ENCODE measurements at places on chromosomes 3 and 15.

DNA sequence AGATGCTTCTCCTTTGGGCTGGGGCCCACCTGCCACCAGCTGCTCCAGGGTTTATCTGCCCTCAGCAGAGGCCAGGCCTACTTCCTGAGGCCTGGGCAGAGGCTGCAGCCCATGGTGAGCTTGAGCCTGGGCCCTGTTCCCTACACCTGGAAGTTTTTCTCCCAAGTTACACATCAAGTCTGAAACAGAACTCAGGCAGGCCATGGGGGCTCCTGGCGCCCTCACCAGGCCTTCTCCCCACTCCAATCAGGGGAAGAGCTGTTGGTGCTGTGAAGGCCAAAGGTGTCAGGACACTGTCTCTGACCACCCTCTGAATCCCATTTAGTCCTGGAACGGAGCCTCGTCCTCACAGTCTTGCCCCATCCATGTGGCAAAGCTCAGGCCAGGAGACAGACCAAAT is 7.3 kb downstream of the VWA5B2 start:
- no peak overlapping the region for H3K27ac ChIP-seq
- H3K27me3 ChIP-seq = peaks cover 13% of the 10 kb centered on the region
- no peak overlapping the region for H3K4me3 ChIP-seq
- DNase-seq = no peak

DNA sequence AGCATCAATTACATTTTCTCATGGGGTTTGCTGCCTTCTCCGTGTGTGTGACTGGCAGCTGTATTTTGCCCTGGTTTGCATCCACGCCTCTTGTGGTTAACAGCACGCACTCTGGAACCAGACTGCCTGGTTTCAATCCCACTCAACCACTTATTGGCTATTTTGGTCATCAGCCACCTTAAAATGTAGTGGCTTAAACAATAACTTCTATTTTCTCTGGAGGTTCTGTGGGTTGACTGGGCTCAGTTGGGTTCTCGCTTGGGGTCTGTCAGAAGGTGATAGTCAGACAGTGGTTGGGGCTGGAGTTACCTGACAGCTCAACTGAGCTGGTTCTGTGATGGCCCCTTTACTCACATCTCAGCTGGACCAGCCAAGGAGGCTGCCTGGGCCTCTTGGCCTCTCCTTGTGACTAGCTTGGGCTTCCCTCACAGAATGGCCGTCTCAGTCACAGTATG is 36.8 kb downstream of the EHD4 start:
- peaks cover 6% of the 10 kb centered on the region for H3K36me3 ChIP-seq
- H3K4me1 ChIP-seq = peaks cover 57% of the 10 kb centered on the region
- peak overlapping the region; percentile 92 for H3K27ac ChIP-seq
- H3K4me3 ChIP-seq = no peak overlapping the region
- H3K27me3 ChIP-seq = no peaks in the 10 kb centered on the region

DNA sequence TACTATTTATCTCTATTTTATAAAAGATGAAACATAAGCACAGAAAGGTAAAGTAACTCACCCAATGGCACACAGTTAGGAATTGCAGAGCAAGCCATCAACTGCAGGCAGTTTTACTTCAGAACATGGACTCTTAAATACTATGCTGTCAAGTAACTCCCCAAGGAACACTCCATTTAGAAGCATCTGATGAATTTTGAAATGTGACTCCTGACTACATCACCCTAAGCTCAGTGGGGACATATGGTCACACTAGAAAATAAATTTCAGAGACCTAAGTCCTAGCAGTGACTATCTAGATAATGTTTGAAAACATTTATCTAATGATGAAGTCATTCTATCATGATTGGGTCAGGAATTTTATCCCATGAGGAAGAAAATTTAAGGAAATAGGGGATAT is 272.8 kb upstream of the ARRDC4 start:
- H3K4me1 ChIP-seq = peaks cover 2% of the 10 kb centered on the region
- no peaks in the 10 kb centered on the region for H3K27me3 ChIP-seq
- H3K4me3 ChIP-seq = no peak overlapping the region
- no peaks in the 10 kb centered on the region for H3K36me3 ChIP-seq

- H3K4me3 ChIP-seq = peak overlapping the region; percentile 54
- H3K36me3 ChIP-seq = peaks cover 34% of the 10 kb centered on the region
- peak overlapping the region; percentile 71 for H3K27ac ChIP-seq
- peaks cover 48% of the 10 kb centered on the region for H3K4me1 ChIP-seq
- DNase-seq = no peak
- no peaks in the 10 kb centered on the region for H3K27me3 ChIP-seq
Observed at GRCh38 chr3:152382312-152383135, 113.8 kb downstream of the MBNL1 start.

DNA sequence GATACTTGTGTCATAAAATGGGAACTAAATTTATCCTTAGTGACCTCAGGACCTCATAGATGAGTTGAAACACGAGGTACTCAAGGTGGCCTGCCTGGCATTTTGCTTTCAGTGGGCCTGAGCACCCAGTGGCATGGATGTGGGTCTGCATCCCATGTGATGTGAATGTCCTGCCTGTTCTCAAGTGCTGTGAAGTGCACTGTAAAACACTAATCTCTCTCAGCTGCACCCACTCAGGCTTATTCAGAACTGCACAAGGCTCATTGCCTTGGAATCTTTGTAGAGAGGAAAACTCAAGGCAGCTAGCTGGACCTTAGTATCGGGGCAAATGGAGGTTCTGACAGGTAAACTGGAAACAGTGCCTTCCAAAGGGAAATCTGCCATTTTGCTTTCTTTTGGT is 767.0 kb downstream of the TUSC7 start:
- DNase-seq = no peak
- H3K4me3 ChIP-seq = no peak overlapping the region

DNA sequence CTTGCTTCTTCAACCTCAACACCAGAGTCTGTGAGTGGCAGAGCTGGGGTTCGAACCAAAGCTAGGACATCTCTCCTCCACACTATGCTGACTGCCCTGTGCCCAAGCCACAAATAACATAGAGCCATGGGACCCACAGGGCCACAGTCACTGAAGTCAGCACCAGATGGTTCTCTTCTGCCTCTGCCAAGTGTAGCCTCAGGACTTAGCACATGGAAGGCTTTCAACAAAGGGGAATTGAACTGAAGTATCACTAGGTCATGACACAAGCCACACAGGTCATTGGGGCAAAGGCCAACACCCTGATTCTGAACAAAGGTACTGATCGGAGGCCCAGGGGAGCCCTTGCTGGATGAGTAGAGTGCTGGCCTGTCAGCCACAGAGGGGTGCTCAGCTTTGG is 83.6 kb downstream of the BDH1 start:
- no peak overlapping the region for H3K4me3 ChIP-seq
- H3K27me3 ChIP-seq = peaks cover 32% of the 10 kb centered on the region
- no peak for DNase-seq
- H3K36me3 ChIP-seq = no peaks in the 10 kb centered on the region
- H3K4me1 ChIP-seq = peaks cover 5% of the 10 kb centered on the region
- no peak overlapping the region for H3K27ac ChIP-seq

DNA sequence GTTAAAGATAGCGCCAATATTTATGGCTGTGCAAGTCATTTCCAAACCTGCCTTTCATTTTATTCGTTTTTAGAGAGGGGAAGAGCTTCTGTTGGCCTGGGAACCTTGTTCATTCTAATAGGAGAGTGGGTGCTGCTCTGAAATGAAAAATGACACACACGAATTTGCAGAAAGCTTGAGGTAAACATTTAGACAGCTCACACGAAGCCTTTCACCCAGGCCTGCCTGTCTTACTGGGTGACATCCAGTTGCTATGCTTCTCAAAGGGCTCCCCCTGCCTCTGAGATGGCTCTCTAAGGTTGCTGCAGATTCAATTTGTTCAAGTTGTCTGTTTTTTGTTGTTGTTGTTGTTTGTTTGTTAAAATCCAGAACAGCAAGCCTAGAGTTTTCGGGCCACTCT is 18.2 kb downstream of the PEX5L start:
- no peaks in the 10 kb centered on the region for H3K4me1 ChIP-seq
- H3K27ac ChIP-seq = no peak overlapping the region
- H3K36me3 ChIP-seq = no peaks in the 10 kb centered on the region
- no peaks in the 10 kb centered on the region for H3K27me3 ChIP-seq
- DNase-seq = no peak
- H3K4me3 ChIP-seq = no peak overlapping the region

- no peak overlapping the region for H3K4me3 ChIP-seq
- H3K27ac ChIP-seq = no peak overlapping the region
Observed at GRCh38 chr3:183548262-183548769, 7.2 kb downstream of the KLHL6 start.

GRCh38 chr3:69129531-69129930 is 7.1 kb upstream of the LMOD3 start:
- H3K27me3 ChIP-seq = peaks cover 19% of the 10 kb centered on the region
- no peaks in the 10 kb centered on the region for H3K4me1 ChIP-seq
- H3K36me3 ChIP-seq = no peaks in the 10 kb centered on the region
- H3K4me3 ChIP-seq = no peak overlapping the region

DNA sequence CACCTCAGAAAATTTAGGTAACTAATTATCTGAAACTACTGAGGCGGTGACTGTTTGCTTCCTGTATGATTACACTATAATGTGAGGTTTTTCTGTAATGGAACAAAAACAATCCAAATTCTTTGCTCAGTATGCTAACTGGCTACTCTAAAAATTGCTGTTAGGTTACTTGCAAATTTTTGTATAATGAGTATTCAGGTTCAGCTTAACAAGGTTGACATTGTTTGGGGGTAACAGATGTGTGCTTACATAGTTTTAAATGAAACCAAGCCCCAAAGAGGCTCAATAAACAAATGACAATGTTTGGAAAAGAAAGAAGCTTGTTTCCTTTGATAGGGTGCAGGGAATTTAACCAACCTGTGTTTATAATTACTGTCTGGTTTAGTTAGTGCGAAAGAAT is 414.5 kb upstream of the MDFIC2 start:
- peaks cover 8% of the 10 kb centered on the region for H3K27me3 ChIP-seq
- no peak for DNase-seq
- no peaks in the 10 kb centered on the region for H3K4me1 ChIP-seq
- no peak overlapping the region for H3K4me3 ChIP-seq
- H3K27ac ChIP-seq = no peak overlapping the region
- H3K36me3 ChIP-seq = no peaks in the 10 kb centered on the region

GRCh38 chr3:69976021-69976420 is 23.5 kb upstream of the SAMMSON start:
- no peak for DNase-seq
- no peaks in the 10 kb centered on the region for H3K36me3 ChIP-seq
- H3K4me3 ChIP-seq = no peak overlapping the region

DNA sequence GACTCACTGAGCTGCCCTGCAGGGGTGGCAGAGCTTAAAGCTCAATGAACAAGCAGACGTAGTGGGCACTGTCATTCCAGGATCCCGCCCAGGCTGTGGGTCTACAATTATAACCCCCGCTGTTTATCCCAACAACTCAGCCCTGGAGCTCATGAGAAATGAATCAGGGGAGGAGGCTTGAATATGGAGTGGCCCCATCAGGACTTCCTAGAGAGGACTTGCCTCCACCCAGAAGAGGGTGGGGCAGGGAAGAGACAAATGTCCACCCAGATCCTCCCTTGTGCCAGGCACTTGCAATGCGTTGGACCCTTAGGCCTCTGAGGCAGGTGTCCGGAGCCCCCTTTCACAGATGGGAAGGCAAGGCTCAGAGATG is 33.0 kb downstream of the SLC6A20 start:
- H3K4me1 ChIP-seq = peaks cover 5% of the 10 kb centered on the region
- H3K36me3 ChIP-seq = no peaks in the 10 kb centered on the region
- no peak overlapping the region for H3K4me3 ChIP-seq
- DNase-seq = no peak
- H3K27ac ChIP-seq = no peak overlapping the region

DNA sequence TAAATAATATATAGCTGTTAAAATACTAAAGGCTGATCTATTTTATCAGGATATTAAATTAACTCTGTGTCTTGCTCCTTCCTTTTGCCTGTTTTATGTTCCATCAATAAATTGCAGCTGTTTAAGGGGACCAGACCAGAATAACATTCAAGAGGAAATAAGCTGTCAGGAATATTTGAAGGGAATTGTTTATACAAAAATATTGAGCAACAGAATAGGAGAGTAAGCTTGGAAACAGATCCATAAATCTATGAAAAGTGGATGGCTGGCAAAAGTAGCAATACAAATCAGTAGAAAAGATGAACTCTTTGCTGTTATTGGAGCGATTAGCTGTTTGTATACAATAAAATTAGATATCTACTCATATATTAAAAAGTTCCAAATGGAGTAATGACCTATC is 36.2 kb upstream of the PLSCR2 start:
- DNase-seq = no peak
- H3K4me3 ChIP-seq = no peak overlapping the region
- peaks cover 33% of the 10 kb centered on the region for H3K36me3 ChIP-seq
- no peak overlapping the region for H3K27ac ChIP-seq
- peaks cover 45% of the 10 kb centered on the region for H3K4me1 ChIP-seq
- no peaks in the 10 kb centered on the region for H3K27me3 ChIP-seq

- peaks cover 7% of the 10 kb centered on the region for H3K27me3 ChIP-seq
- no peak for DNase-seq
- H3K36me3 ChIP-seq = no peaks in the 10 kb centered on the region
- no peak overlapping the region for H3K4me3 ChIP-seq
- H3K4me1 ChIP-seq = no peaks in the 10 kb centered on the region
Observed at GRCh38 chr15:66735909-66736305, 33.9 kb downstream of the SMAD6 start.

- no peaks in the 10 kb centered on the region for H3K36me3 ChIP-seq
- no peak overlapping the region for H3K4me3 ChIP-seq
- no peaks in the 10 kb centered on the region for H3K4me1 ChIP-seq
- no peak for DNase-seq
- H3K27ac ChIP-seq = no peak overlapping the region
- H3K27me3 ChIP-seq = no peaks in the 10 kb centered on the region
Observed at GRCh38 chr15:36814105-36814504, 234.7 kb downstream of the CDIN1 start.

DNA sequence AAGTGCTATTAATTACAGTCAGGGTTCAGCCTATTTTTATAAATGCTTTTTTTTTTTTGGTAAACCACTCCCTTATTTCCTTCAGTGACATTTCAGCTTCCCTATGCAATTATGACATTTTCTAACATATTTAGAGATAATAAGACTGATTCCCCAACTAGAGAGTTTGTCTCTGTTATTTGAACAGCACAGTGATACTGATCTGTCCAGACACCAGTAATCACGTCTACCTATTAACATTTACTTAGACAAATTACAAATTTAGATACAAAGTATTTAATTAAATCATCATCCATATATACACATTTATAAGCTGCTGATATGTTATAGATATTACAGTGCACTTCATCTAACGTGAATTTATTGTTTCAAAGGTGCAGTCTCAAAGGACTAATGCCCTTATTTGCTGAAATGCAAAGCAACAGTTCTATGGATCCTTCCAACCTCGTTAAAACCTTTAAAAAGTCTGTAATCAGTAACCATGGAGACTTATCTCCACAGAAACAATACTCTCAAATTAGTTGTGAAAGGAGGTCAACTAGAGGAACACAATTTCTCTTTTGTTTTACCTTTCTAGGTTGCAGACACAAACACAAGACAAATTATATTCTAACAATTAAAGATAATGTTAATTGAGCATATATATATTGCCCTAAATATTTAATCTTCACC is 1531.1 kb downstream of the SI start:
- H3K36me3 ChIP-seq = no peaks in the 10 kb centered on the region
- no peak overlapping the region for H3K27ac ChIP-seq
- no peak overlapping the region for H3K4me3 ChIP-seq
- no peaks in the 10 kb centered on the region for H3K27me3 ChIP-seq
- DNase-seq = no peak

- no peak overlapping the region for H3K4me3 ChIP-seq
- peaks cover 10% of the 10 kb centered on the region for H3K4me1 ChIP-seq
- peaks cover 28% of the 10 kb centered on the region for H3K36me3 ChIP-seq
- H3K27me3 ChIP-seq = no peaks in the 10 kb centered on the region
- no peak for DNase-seq
Observed at GRCh38 chr15:82132742-82133141, 86.9 kb upstream of the MEX3B start.

Data from activated CD8-positive, alpha-beta T cell treated with anti-CD3 and anti-CD28 coated beads, Interleukin-2, amount 10 ng/mL, durations not matched to agents 7 days and 5 days (primary cell).